Head of caudate nucleus (tissue), 42 donors: ENCODE measurements at places on chromosomes 13 and 19.

DNA sequence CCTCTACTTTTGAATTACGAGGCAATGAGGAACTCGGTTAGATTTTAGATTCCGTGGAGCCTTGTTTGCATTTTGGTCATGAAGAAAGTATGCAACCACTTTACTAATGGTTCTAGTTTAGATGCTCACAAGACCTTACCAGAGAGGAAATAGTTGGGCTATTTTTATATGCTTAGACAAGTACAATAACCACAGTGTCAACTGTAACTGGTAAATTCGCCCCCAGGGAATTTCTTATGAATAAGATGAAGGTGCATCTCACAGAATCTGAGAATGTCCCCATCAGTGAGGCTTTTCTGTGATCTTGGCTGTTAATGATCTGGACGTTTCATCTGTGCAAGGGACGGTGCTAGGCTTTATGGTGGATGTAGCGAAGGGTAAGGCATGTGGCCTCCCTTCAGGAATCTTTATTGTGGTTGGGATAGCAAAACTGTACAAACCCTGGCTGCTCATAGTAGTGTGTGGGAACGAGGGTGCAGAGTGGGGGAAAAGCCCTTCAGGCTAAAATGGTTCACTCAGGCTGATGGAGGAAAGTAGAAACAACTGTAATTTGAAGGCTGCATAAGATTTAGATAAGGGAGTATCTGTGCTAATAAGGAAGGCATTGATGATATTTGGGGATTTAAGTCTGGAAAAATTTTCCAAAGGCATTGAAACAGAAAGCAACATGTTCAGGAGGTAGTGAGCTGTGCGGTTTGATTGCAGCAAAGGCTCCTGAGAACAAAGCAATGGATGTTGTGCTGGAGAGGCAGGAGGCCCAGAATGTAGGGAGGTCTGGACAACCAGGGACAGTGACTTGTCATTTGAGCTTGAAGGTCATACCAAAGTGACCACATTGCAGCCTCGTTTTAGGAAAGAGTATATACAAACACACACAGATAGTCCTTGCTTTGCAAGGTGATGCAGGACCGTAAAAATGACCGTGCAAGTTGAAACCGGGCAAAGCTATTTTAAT is 28.4 kb downstream of the UBAC2 start:
- no peak for DNase-seq

DNA sequence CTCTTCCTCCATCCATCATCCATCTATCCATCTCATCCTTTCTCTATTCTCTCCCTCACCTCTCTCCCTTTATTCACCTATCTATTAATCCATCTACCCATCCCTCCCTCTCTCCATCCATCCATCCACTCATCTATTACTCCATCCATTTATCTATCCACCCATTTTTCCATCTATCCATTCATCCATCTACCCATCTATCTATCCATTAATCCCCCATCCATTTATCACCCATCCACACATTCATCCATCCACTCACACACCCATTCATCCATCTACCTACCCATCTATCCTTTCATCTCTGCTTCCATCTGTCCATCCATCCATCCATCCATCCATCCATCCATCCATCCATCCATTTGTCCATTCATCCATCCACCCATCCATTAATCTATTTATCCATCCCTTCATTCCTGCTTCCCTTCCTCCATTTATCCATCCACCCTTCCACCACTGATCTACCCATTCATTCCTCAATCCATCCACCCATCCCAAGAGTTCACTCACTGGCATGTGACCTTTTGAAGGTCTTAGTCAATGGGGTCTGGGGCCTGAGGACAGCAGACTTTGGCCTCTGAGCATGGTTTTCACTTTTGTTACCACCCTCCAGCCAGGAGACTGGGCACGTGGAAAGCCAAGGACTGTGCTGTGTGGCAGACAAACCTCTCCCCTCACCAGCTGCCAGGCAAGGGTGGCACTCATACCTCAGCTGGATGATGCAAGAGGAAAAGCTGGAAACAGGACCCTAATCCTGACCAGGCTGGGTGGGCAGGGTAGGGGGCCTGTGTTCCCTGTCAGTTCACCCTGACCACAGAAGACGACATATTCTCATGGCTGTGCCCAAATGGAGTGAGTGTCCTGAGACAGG is 126.7 kb downstream of the URI1 start:
- no peak for DNase-seq

- DNase-seq = no peak
Measured at GRCh38 chr13:53281677-53282076, 253.1 kb downstream of the OLFM4 start.

GRCh38 chr13:21481359-21481758 is 22.3 kb upstream of the ZDHHC20 start:
- DNase-seq = no peak

- DNase-seq = no peak
Measured at GRCh38 chr19:40136818-40137217, 46.1 kb upstream of the ZNF780A start.
